Suppressor macrophage treated with lipopolysaccharide for 4 hours (primary cell): ENCODE measurements at places on chromosomes 4 and X.
A peak's percentile ranks its signal among the peaks of the same experiment; 100 is the strongest.

GRCh38 chrX:1528186-1528883 is 8.7 kb downstream of the P2RY8 start:
- DNase-seq: no peak

DNA sequence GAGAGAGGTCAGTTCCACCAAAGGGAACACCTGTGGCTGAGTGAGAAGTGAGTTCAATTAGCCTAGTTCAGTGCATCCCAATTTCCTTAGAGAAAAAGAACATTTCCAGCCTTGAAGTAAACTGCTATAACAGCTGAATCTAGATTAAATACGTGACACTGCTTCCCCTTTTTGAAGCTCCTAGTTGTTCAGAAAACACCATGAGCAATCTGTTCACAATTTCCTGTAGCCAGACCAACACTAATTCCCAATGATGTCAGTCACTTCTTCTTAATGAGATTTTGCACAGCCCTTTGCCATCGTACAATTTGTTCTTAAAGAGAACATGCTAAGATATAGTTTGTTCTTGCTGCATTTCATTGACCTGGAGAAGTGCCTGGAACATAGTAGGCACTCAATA is 144.6 kb upstream of the EDNRA start:
- no peak for DNase-seq

- DNase-seq: no peak
Measured at GRCh38 chrX:40097141-40097503, 636 bp downstream of the BCOR start.

DNA sequence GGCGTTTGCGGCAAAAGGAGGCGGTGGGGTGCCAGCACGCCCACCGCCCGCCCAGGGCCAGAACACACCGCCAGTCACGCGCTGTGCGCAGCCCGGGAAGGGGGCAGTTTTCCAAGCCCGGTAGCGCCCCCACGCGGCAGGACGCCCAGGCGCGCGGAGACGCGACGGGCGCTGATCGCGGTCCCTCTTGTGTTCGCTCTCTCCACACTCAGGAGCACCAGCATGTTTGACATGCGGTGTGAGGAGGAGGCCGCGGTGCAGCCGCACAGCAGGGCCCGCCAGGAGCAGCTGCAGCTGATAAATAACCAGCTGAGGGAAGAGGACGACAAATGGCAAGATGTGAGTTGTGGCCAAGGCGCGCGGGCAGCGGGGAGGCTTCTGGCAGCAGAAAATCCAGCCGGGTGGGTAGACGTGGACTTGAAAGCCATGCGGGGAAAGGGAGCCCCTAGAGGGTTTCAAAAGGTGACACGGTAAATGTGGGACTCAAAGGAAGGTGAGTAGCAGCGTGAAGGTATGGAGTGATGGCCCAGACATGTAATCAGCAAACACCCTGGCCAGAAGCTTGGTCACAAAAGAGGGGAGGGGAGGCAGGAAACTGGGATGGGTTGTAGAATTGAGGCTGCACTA is 104.1 kb downstream of the PHOX2B start:
- DNase-seq: peak; percentile 52

- DNase-seq: no peak
Measured at GRCh38 chr4:153119626-153120025, 84.6 kb upstream of the TRIM2 start.

- no peak for DNase-seq
Measured at GRCh38 chrX:3448563-3448962, 102.1 kb upstream of the MXRA5 start.

GRCh38 chr4:114251020-114251419 is 271.6 kb upstream of the ARSJ start:
- no peak for DNase-seq

- no peak for DNase-seq
Measured at GRCh38 chr4:5465529-5465928, 242.8 kb downstream of the EVC2 start.

DNA sequence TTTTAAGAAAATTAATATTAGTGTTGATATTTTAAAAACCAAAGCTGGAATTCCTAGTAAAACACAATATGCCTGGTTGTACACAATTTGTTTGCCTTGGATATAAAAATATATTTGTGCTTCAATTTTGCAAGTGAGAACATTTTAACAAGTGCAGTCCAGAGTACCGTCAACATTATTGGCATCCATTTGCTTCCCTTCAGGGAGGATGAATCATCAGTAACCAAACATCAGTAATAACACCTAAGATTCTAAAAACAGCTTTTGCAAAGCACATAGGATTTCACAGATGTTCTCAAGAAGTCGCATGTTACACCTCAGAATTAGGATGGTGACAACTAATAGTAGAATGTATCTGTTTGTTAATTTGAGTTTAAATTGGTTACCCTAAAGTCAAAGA is 262.6 kb upstream of the BMP3 start:
- DNase-seq: no peak

- no peak for DNase-seq
Measured at GRCh38 chr4:75779105-75779757, 54.9 kb downstream of the USO1 start.

DNA sequence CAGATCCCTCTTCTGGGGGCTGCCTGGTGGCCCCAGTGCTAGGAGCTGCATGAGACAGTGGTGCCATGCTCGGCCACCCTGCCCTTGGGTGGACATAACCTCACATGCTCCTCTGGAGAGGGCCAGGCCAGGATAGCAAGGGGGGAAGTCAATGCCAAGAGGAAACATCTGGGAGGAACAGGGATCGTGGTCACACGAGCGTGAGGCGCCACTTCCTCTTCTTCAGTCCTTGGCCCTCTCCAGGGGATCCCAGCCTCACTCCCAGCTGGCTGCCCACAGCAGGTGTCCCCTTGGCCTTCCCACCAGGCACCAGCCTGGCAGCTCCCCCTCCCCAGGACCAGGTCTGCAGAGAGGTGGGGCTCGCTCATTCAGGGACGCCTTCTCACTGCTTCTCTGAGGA is 28.6 kb downstream of the TBC1D14 start:
- peak; percentile 84 for DNase-seq

GRCh38 chr4:52069571-52069970 is 18.5 kb downstream of the SPATA18 start:
- DNase-seq: no peak

GRCh38 chr4:104519588-104519987 is 24.9 kb upstream of the CXXC4 start:
- DNase-seq: peak; percentile 2

DNA sequence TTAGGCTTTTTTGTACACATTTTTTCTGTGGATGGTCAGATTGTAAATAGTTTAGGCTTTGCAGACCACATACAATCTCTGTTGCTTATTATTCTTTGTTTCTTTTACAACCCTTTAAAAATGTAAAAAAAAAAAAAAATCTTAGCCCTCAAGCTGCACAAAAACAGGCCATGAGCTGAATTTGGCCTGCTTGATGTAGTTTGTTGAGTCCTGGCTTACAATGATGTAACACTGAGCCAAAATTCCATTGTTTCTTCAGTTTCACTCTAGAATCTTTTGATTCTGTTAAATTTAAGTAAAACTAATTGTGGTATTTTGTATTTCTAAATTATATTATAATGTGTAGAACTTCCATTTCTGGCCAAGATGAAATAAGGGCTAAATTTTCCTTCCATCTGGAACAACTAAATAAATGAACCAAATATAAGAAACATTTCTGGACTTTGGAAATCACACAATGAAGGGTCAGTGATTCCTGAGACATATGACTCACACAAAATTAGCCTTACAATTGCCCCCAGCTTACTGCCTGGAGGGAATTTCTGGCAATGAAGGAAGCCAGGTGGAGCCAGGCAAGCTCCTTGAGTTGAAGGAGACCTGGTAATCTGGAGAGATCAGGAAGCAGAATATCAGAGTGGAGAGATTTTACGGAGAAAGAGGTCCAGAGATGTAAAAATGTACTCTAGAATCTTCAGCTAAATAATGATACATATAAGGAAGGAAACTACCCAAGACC is 29.8 kb downstream of the IQCM start:
- no peak for DNase-seq

DNA sequence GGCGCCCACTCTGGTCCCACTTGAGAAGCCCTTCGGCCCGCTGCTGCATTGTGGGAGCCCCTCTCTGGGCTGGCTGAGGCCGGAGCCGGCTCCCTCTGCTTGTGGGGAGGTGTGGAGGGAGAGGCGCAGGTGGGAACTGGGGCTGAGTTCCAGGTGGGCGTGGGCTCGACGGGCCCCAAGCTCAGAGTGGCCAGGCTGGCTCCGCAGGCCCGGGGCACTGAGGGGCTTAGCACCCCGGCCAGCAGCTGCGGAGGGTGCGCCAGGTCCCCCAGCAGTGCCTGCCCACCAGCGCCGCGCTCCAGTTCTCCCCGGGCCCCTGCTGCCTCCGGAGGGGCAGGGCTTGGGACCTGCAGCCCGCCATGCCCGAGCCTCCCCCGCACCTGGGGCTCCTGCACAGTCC is 65.2 kb upstream of the SMIM10 start:
- no peak for DNase-seq

DNA sequence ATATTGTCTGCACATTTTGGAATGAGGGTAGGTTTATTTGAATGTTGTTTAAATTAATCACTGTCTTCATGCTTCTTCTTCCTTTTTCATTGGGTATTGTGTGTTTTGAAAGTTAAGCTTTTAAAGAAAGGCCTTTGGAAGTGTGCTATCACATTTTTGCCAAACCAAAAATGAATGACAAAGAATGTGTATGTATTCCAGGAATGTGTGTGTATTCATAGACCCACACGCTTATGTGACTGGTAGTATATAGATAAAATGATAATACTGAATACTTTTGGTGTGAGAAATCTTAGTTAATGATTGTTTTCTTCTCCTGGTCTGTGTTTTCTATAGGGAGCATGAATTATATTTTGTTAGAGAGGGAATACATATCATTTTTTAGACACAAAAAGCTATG is 404.4 kb downstream of the TLL1 start:
- no peak for DNase-seq

DNA sequence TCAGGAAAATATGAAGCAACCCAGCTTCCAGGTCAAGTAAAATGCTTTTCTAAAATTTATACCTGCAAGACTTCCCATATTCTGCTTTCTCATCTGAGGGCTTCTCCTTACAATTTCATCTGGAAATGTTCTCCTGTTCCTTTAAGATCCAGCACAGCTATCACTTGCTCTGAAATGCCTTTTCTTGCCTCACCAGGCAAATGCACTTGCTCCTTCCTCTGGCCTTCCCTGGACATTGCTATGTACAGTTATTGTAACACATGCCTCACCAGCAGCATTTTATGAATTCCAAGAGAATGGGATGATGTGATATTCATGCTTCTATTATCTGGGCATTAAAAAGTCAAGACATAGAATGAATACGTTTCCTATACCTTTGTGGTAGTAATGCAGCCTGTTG is 842.1 kb upstream of the INTU start:
- no peak for DNase-seq

DNA sequence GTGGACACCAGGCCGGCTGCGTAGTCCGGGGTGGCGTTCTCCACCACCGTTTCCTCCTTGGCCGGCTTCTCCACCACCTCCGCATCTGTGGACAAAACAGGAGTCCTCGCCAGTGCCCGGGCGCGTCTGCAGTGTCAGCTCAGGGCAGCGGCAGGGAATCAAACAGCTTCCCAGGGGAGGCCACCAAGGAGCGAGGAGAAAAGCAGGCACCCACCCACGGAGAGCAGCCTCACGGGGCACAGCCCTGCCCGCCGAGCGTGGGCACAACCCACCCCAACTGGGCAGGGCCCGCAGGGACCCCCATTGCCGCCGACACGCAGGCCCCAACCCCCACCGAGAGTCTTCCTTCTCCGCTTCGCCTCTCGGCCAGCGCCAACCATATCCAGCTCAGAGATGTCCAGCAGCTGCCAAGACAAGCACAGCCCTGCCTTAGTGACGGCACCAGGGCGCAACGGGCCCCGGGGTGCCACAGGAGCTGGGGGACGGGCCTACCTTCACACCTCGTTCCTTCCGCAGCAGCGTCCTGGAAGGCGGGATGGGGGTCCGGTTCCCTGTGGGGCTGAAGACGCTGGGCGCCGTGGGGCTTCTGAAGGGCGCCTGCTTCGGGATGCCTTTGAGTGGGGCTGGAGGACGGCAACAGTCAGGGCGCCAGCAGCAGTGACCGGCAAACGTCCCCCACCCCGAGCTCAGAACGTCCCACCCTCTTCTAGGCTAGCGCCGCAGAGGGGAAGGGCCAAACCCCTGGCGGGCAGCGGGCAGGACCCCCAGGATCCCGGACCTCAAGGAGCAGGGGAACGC is 22.8 kb downstream of the NELFA start:
- no peak for DNase-seq

DNA sequence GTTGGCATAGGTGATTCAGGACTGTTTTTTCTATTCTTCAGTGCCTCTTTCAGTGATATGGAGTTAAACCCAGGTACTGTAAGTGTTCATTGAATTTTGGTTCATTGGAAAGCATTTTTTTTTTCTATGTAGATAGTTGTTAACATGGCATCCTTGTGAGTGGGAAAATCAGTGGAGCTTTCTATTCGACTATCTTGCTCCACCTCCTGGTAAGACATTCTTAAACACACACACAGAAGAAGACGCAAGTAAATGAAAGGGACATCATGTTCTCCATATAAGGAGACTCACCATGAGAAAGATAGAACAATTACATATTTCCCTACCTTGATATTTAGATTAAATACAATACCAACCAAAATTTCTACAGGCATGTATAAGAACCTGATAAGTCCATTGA is 598.5 kb upstream of the SPANXN1 start:
- no peak for DNase-seq

- peak; percentile 57 for DNase-seq
Measured at GRCh38 chrX:49754233-49754857, 58.6 kb upstream of the PAGE1 start.

DNA sequence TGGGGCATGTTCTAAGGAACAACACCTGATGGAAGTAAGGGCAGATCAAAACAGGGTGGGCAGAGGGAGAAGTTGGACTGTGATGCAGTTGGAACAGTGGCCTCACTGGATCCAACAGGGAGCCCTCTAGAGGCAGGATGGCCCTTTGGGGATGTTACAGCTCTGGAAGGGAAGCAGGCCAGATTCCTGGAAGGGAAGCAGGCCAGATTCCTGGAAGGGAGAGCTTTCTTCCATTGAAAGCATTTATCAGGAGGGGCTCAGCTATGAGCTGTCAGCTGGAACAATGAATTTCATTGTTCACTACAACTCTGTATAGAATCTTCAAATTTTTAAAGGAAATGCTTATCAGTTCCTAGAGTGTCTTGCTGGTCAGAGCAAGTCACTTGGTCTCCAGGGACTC is 17.7 kb downstream of the IL15 start:
- no peak for DNase-seq

- DNase-seq: no peak
Measured at GRCh38 chr4:189088780-189089179, 851.9 kb upstream of the FRG1 start.

GRCh38 chr4:5917672-5918071 is 24.8 kb upstream of the CRMP1 start:
- no peak for DNase-seq

GRCh38 chrX:11509786-11510185 is 155.9 kb downstream of the ARHGAP6 start:
- DNase-seq: no peak

- no peak for DNase-seq
Measured at GRCh38 chr4:123405267-123405865, 8.8 kb downstream of the SPRY1 start.
